ENCODE measurements at places on chromosomes 7 and 10. TPM values are rescaled to one million over a fixed set of nuclear protein-coding genes. Genes with fewer than 3 reads are reported as not detected.

DNA sequence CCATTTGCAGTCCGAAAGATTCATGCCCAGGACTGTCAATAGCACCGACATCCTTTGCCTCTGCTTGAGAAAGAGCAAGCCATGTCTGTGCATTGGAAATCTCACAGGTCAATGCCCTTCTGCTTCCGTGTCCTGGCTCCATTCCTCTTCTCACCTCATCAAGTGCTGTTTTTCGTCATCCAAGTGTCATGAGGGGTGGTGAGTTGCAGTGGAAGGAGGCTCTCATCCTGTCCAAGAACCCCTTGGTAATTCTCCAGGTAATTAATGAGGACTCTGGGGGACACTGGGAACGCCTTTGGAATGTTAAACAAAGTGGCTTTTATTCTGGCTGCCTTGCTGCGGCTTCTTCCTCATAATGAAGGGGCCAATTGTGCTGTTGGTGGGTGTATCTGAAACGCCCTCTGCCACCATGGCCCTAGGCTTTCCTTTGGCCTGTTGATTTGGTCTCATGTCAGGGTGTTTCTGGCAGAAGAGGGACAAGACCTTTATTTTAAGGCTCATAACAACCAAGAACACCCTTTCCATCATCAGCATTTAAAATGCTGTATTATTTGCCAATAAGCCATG lies 57.7 kb downstream of the PPP1R3C start:
- no peak for DNase-seq

DNA sequence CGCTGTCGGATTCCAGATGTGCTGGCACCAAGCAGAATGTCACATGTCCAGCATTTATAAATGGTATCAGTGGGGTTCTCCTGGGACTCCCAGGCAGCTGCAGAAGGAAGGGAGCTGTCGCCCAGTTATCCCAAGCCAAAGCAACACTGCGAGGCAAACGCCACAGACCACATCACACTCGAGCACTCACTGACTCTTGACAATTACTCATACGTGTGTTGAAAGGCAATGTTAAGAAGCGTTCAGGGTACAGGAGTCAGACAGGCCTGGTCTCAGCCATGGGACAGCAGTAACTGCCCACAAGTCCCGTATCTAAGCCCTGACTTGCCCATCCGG lies 113.4 kb downstream of the DIP2C start:
- peak; percentile 63 for DNase-seq

DNA sequence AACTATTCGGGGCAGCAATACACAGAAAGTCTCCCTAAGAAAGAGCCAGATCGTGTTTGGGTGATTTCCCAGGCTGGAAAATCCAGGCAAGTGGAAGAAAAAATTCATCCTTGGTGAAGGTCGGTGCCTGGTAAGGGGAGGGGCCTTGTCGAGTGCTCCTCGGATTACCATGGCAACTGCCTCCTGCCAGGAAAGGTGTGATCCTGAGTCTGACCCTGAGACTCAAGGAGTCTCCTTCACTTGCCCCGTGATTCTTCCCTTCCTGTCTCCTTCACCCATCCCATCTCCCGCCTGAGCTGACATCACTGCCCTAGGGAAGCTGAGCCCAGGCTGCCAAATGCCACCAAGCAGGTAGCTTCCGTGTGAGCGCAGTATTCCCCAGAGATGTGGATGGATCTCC lies 112.2 kb downstream of the MYL10 start:
- DNase-seq, result no peak

- DNase-seq, result no peak
Measured at GRCh38 chr10:30853066-30853465, 178.6 kb downstream of the ZNF438 start.

GRCh38 chr7:65846008-65846570 lies 26.8 kb upstream of the VKORC1L1 start:
- no peak for DNase-seq

DNA sequence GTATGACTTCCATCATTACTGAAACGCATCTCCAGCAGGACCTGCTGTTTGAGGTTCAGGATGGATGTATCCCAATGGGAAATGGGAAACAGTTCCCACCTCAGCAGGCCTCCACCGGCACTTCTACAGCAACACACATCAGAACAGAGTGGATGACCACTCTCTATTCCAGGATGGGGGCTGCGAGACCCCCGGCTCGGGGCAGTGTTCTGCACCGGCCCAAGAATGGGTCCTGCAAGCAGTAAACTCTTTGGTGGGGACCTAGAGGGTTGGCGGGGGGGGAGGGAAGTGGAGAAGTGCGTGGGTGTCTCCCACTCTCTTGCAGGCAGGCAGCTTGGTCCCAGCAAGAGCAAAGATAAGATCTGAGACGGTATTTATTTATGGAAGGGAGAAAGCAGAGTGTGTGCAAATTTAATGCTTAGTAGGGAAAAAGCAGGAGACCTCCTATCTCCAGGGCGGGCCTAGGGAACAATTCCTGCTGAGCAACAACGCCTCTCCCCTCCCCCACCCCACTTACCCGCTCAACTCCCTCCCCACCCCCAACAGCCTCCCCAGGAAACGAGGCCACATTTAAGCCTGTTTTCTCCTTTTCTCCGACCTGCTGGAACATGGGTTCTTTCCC lies 4.0 kb downstream of the SFMBT2 start:
- DNase-seq, result no peak

DNA sequence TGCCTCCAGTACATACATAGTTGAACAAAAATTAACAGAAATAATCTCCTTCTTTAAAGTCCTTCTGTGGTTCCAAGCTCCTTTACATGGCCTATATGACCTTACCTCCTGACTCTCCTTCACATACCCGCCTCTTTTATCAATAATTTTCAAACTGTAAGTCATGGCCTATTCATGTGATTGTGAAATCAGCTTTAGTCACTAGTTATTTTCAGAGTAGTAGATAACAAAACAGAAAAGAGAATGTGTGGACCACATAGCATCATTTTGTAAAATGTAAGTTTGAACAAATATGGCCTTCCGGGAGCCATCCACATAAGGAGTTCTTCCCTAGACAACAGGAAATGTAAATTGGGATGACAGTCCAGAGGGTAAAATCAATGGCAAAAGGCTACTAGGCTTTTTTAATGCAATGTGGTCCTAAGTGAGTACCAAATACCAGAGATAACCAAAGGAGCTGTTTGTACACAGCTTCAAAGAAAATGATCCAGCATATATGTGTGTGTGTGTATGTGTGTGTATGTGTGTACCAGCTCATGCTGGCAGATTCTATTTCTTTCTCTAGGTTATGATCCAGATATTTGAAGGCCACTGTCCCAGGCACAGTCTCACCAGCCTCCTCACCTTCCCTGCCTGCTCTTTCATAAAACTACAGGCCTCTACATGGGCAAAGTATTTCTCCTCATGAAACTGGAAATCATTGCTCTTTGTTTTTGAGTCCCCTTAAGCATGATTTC lies 12.3 kb upstream of the FAM133B start:
- no peak for DNase-seq

- DNase-seq, result no peak
Measured at GRCh38 chr7:37709631-37710509, 26.3 kb downstream of the GPR141 start.

- no peak for DNase-seq
Measured at GRCh38 chr10:62085404-62085803, 183.2 kb downstream of the RTKN2 start.

DNA sequence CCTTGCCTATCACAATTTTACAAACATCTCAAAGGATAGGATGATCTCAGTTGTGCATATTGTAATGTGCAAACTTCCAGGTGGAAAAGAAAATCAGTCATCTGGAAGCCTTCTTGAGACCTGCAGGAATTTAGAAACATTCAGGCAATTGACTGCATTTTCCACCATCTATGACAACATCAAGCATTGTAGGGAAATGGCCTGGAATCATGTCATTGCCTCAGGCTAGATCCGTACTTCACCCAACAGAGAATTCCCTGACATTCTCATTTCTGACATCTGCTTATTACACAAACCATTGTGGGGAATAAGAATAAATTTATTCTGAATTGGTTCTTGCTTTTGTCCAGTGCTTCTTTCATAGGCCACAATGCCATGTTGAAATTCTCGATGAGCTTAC lies 124.9 kb upstream of the NPVF start:
- DNase-seq, result no peak

DNA sequence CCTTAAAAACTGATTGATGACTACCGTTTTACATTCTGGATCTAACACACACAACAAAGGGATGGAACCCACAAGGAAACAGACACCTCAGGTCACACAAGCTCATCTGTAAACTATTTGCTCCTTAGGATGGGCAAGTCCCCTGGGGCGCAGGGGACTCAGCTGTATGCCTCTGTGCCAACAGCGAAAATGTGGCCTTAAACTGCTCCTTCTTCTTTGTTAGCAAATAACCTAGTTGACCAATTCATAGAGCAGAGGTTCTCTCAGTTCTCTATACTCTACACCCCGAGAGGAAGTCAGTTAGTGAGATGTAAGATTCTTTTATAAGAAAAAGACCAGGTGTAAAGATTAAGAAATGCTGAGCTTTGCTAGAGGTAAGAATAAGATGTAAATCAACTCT lies 181.9 kb upstream of the PRSS58 start:
- DNase-seq, result no peak

GRCh38 chr7:46493196-46493595 lies 572.1 kb upstream of the IGFBP3 start:
- DNase-seq, result no peak

GRCh38 chr7:123681561-123681960 lies 25.9 kb downstream of the LMOD2 start:
- no peak for DNase-seq

DNA sequence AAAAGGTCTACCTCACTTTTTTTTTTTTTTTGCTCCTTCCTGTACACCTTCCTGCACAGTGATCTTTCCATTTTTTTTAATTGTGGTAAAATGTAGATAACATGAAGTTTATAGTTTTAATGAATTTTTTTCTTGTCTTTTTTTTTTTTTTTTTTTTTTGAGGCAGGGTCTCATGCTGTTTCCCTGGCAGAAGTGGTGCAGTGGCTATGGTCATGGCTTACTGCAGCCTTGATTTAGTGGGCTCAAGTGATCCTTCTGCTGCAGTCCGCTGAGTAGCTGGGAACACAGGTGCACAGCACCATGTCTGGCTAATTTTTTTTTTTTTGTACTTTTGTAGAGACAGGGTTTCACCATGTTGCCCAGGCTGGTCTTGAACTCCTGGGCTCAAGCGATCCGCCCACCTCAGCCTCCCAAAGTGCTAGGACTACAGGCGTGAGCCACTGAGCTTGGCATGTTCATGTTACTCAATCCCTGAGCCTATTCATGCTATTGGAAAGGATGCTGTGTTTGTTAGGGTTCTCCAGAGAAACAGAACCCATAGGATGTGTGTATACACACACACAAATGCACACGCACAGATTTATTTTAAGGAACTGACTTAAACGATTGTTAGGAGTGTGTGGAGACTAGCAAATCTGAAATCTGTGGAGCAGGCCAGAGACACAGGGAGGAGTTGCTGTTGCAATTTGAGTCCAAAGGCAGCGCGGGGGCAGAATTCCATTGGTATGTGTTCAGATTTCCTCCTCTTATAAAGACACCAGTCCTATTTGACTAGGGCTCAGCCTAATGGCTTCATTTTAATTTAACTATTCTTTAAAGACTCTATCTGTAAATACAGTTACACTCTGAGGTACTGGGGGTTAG lies 29.1 kb downstream of the GALNT11 start:
- DNase-seq, result no peak

DNA sequence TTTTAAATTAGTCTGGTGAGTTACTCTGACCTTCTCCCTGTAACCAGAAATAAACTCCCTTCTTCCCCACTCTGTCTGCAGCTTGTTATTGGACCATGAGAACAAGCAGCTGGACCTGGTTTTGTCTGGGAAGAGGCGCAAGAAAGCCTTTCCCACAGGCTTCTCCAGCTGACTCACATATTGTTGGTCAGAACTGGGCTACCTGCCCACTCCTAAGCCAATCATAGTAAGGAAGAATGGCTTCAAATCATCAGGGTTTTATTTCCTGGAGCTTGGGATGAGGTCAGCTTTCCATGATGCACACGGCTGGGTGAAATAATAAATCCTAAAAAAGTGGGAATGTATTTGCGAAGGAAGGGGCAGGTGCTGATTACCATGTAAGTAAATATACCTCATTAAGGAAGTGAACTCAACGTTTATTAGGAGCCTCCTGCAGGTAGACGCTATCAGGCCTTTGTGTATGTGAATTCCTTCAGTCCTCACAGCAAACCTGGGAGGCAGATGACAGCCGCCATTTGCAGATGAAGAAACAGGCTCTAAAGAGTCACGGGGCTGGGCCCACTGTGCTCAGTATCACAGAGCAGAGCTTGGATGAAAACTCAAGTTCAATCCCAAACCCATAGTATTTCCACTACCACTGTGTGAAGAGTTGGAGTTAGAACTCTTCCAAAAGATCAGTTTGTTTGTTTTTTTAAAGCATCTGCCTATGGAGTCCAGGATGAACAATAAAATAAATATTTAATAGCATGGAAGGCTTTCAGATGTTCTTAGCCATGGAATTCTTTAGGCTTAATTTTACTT lies 32.8 kb downstream of the IL15RA start:
- peak; percentile 98 for DNase-seq

DNA sequence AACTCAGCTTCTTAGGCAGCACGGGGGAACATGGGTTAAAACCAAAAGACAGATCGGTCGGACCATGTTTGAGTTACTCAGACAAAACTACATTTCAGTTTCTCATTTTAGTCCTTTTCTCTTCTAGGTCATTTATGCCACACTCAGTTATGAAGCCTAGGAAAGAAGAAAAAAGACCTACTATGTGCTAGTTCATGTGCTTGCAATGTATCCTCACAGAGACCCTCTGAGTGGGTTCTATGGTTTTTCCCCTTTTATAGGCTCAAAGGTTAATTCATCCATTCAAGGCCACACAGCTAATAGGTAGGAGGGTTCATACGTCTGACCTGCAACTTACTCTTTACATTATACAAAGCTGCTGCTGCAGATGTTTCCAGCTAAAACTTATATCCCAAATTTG lies 104.7 kb upstream of the ZNF438 start:
- no peak for DNase-seq

GRCh38 chr7:71626206-71626605 lies 494.3 kb downstream of the GALNT17 start:
- DNase-seq, result no peak

GRCh38 chr7:3043544-3044371 lies at the start of gene CARD11:
TSS of gene CARD11 (minus strand) at chr7:3043867. CDS start at chr7:2958506, 85,361 bp downstream.
- DNase-seq, result no peak

- DNase-seq, result no peak
Measured at GRCh38 chr10:123458933-123459332, 207.2 kb upstream of the GPR26 start.

- DNase-seq, result no peak
Measured at GRCh38 chr10:7239312-7239985, 171.4 kb downstream of the SFMBT2 start.

The CLEC5A gene
- total RNA-seq, result not detected

The SFTPA1 gene
- total RNA-seq, result not detected

The TAS2R3 gene
- 0.35 TPM for total RNA-seq

The NPS gene
- total RNA-seq, result not detected

The RAB19 gene
- 3.6 TPM for total RNA-seq

The TACC2 gene
- 23.9 TPM for total RNA-seq

The TRIM56 gene
- 9.4 TPM for total RNA-seq

The CDNF gene
- 0.29 TPM for total RNA-seq

The PRTFDC1 gene
- total RNA-seq, result 25.7 TPM
